Metanephros (tissue), 2 donors: ENCODE measurements at places on chromosomes 5 and 9. TPM values are rescaled to one million over a fixed set of nuclear protein-coding genes. Genes with fewer than 3 reads are reported as not detected.

The CTXN3 gene
- 0.47 TPM for total RNA-seq

The GABRA6 gene
- total RNA-seq = not detected

The ENTPD2 gene
- total RNA-seq = 3.6 TPM

The FOXD1 gene
- total RNA-seq = 13.9 TPM
